ENCODE measurements at places on chromosomes 3 and 15.

DNA sequence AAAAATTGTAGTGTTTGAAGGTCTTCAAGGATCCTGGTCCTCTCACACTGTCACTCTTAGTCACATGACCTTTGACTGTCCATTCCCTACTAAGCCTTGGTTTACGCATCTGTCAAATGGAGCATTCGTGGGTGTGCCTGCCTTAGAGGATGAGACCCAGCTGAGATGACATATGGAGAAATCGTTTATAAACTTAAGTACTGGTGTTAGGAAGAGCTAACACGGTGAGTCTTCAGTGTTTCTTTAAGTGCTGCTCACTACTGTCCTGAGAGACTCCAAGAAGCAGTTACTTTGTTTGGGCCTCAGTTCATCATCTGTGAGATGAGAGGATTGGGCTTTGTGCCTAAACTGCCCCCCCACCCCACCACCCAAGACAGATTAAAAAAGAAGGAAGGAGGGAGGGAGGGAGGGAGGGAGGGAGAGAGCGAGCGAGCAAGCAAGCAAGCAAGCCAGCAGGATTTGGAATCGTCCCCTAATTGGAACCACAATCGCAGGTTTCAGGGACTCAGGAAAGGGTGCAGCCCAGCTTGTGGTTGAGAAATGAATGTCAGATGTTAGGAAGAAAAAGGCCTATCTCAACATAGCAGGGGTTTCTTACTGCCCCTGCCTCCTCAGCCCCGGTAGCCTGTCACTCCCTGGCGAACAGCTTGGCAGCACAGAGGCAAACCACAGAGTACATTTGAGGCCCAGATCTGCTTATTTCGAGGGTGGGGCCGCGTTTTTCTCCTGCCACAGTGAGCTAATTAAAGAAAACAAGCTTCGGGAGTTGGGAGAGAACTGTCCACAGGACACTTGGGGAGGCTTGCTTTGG lies 32.7 kb downstream of the SMAD3 start:
- DNase-seq, result no peak

DNA sequence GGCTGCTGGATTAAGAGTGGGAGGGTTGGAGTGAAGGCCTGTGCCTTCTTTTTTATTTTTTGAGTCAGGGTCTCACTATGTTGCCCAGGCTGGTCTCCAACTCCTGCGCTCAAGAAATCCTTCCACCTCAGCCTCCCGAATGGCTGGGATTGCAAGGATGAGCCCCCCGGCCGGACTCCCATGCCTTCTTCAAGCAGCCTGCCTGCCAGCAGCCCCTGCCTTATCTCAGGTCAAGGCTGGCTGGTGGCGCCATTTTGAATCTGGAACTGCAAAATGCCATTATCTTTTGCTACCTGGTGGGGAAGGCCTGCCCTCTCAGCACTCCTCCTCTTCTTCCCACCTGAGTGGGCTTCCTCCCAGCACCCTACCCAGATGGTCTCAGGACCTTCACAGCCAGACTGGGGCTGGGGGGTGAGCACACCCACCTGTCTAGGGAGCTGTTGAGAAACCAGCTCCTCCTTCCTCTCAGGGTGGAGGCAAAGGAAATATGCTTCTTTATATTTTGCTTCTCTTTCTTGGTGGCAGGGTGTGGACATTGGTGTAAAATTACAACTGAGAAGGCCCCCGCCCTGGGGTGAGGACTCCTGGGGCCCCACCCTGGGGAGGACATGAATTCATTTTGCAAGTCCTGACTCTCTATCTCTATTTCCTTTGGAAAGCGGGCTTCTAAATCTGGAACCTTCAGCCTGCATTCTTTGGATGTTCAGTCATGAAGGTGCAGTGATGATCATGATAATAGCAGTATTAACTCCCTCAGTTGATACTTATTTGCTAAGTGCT lies 7.7 kb upstream of the FLNB start:
- DNase-seq, result no peak

GRCh38 chr15:58882243-58882642 lies 51.2 kb downstream of the SLTM start:
- DNase-seq, result no peak

- no peak for DNase-seq
Observed at GRCh38 chr3:94269763-94270162, 206.9 kb downstream of the NSUN3 start.

GRCh38 chr3:87186608-87187159 lies 40.4 kb upstream of the CHMP2B start:
- no peak for DNase-seq

- no peak for DNase-seq
Observed at GRCh38 chr3:118168175-118168574, 866.5 kb downstream of the IGSF11 start.

- no peak for DNase-seq
Observed at GRCh38 chr3:138314751-138315150, 14.9 kb downstream of the NME9 start.

DNA sequence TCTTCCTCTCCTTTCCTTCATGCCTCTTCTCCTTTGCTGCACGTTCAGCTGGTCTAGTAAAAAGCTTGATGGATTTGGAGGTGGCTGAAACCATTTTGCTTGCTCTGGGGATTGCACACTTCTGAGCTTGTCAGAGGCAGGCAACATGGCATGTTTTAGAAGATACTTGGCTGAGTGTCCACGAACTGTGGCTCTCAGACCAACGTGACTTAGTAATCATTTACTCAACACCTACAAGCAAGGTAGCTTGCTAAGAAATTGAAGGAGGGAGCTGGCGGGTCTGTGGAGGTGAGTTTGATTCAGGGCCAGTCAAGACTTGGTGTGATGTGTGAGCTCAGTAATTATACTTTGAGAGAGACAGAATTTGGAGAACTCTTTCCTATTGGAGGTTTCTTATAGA lies 196.0 kb downstream of the LPP start:
- DNase-seq, result no peak

DNA sequence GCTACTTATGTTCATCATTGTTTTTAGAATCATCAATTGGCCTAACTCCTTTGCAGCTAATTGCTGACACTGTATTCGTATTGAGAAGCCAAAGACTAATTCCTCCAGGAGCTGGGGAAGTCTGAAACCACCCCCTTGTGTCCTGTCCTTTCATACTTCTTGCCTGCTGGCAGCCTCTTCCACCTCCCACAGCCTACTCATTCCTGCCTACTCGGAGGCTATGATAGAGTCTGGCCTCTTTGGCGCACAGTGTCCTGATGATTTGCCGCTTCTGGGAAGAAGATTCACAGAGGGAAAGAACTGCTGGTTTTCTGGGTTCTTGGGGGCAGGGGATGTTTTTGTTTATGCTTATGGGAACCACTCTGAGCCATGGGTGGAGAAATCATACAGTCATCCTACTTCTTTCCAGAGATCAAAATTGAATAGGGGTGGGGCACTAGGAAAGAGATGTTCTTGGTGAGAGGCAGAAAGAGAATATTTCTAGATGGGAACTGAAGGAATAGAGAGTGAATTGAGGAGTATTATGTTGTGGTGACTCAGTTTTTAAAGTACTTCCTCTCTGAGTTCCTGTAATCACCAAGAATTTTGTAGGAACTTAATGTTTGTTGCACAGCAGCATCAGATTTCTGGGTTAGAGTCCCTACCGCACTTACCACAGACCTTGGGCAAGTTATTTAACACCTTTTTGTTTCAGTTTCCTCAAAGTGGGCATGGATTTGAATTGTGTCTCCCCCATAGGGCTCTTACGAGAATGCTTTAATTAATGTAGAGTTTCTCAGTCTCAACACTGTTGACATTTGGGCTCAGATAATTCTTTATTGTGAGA lies 22.1 kb upstream of the SCAANT1 start:
- no peak for DNase-seq

DNA sequence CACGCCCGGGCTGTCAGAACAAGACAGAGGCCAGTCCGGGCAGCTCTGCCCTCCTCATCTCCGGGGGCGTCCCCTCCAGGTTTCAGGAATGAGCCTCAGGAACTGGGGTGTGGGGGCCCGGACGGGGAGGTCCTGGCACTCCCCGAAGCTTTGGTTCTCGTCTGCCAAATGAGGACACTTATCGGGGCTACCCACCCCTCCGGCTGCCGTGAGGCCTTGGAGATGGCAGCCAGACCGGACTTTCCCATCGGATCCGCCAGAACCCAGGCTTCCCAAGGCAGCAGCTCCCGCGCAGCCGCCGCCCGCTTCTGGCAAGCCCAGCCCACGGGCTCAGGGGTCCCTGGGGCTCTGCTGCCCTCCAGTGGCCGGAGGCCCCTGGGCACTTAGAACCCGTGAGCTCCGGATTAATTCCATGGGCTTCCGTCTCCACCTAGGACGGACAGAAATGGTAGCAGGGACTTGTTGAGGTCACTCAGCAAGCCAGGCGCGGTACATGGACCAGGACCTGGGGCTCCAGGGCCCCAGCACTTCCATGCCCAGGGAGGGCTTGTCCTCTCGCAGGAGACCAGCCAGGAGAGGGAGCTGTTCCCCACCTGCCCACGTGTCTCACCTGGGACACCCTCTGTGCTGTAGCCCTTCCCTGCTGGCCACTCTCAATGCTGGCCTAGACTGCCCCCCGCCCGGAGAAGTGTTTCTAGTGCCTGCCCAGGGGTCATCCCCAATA lies 89.4 kb downstream of the LINGO1 start:
- peak; percentile 31 for DNase-seq

- no peak for DNase-seq
Observed at GRCh38 chr3:24937780-24938179, 443.1 kb upstream of the THRB start.

- DNase-seq, result no peak
Observed at GRCh38 chr15:80567721-80568157, 127.4 kb upstream of the ABHD17C start.

Measured in stimulated activated CD8-positive, alpha-beta memory T cell treated with anti-CD3 and anti-CD28 coated beads, Interleukin-4, amount 100 ng/mL, for 1 hour (primary cell).